ENCODE measurements at places on chromosomes 7 and 10.

GRCh38 chr7:48414011-48414732 lies 242.9 kb downstream of the ABCA13 start:
- H3K36me3 ChIP-seq = no peaks in the 10 kb centered on the region
- no peak overlapping the region for H3K4me3 ChIP-seq
- DNase-seq = no peak
- no peaks in the 10 kb centered on the region for H3K27me3 ChIP-seq

- H3K36me3 ChIP-seq = no peaks in the 10 kb centered on the region
- H3K4me1 ChIP-seq = peaks cover 8% of the 10 kb centered on the region
- no peak overlapping the region for H3K4me3 ChIP-seq
These were observed 4.4 kb downstream of the SHTN1 start for GRCh38 chr10:117000580-117000979.

- H3K4me3 ChIP-seq = no peak overlapping the region
- H3K27me3 ChIP-seq = no peaks in the 10 kb centered on the region
- peaks cover 5% of the 10 kb centered on the region for H3K4me1 ChIP-seq
- H3K36me3 ChIP-seq = peaks cover 14% of the 10 kb centered on the region
These were observed 186.0 kb upstream of the TCF7L2 start for GRCh38 chr10:112763916-112764520.

GRCh38 chr10:122421742-122422141 lies 32.7 kb upstream of the ARMS2 start:
- DNase-seq = no peak
- peaks cover 65% of the 10 kb centered on the region for H3K4me1 ChIP-seq
- H3K27ac ChIP-seq = peak overlapping the region; percentile 95

DNA sequence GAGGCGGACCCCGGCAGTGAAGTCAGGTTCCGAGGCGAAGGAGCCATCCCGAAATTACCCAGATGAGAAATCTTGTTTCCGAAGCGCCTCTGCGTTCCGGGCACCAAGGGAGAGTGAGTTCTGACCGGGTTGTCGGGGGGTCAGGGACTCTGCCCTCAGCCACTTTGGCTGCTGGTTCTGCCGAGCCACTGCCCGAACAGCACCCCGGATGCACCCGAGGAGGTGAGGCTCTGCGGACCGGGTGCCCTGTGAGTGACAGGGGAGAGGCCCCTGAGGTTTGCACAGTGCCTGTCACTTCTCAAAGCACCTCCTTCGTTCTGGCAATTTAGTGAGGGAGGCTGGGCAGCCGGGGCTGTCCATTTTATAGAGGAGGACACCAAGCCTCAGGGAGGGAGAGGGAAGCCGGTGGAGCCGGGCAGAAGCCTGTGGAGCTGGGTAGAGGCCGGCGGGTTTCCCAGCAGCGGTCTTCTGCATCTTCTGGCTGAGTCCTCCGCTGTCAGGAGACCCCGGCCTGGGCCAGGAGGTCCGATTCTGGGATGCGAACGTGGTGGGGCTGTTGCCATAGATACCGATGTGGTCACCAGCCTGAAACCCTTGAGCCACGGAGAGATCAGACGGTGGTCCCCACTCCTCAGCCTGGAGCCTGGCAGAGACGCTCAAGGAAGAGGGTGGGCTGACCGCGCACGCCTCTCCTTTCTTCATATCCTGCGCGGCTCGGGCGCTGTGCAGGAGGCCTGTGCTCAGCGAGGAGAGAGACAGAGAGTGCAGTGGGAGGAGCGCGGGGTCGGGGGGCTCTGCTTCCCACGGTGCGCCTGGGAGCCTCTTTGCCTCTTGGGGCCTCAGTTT lies 18.9 kb upstream of the SHH start:
- peaks cover 9% of the 10 kb centered on the region for H3K27me3 ChIP-seq
- no peaks in the 10 kb centered on the region for H3K4me1 ChIP-seq
- no peak overlapping the region for H3K27ac ChIP-seq
- no peaks in the 10 kb centered on the region for H3K36me3 ChIP-seq
- H3K4me3 ChIP-seq = no peak overlapping the region

- H3K27me3 ChIP-seq = no peaks in the 10 kb centered on the region
- no peak for DNase-seq
- no peaks in the 10 kb centered on the region for H3K4me1 ChIP-seq
- H3K36me3 ChIP-seq = no peaks in the 10 kb centered on the region
These were observed 405.7 kb downstream of the INHBA start for GRCh38 chr7:41297166-41297565.

- H3K36me3 ChIP-seq = peaks cover 3% of the 10 kb centered on the region
- DNase-seq = no peak
- no peak overlapping the region for H3K4me3 ChIP-seq
- H3K27ac ChIP-seq = no peak overlapping the region
- no peaks in the 10 kb centered on the region for H3K27me3 ChIP-seq
These were observed 76.0 kb downstream of the USP6NL start for GRCh38 chr10:11535346-11535959.

DNA sequence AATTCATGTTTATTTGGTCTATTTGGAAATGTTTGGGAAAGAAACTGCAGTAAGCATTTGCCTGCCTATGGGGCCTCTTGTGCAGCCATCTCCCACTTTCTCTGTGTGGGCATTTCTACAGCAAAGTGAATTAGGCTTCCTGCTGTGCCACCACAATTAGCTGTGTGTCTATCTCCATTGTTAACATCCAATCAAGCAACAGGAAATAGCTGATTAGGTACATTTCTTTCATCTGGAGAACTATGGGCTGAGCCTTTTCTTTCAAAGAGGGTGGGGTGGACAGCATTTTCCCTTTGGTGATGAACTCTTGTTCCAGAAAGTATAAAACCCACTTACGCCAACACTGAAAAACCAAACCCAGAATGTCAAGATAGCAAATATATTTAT lies 640.0 kb downstream of the ACTR3B start:
- H3K36me3 ChIP-seq = no peaks in the 10 kb centered on the region
- DNase-seq = no peak
- H3K4me1 ChIP-seq = no peaks in the 10 kb centered on the region

All from naive thymus-derived CD8-positive, alpha-beta T cell (primary cell).